ENCODE measurements at places on chromosomes 6 and 20.

- DNase-seq: no peak
These were observed 114.7 kb upstream of the AFDN start for GRCh38 chr6:167711768-167712730.

GRCh38 chr6:5107341-5107740, 22.2 kb downstream of the PPP1R3G start:
- no peak for DNase-seq

DNA sequence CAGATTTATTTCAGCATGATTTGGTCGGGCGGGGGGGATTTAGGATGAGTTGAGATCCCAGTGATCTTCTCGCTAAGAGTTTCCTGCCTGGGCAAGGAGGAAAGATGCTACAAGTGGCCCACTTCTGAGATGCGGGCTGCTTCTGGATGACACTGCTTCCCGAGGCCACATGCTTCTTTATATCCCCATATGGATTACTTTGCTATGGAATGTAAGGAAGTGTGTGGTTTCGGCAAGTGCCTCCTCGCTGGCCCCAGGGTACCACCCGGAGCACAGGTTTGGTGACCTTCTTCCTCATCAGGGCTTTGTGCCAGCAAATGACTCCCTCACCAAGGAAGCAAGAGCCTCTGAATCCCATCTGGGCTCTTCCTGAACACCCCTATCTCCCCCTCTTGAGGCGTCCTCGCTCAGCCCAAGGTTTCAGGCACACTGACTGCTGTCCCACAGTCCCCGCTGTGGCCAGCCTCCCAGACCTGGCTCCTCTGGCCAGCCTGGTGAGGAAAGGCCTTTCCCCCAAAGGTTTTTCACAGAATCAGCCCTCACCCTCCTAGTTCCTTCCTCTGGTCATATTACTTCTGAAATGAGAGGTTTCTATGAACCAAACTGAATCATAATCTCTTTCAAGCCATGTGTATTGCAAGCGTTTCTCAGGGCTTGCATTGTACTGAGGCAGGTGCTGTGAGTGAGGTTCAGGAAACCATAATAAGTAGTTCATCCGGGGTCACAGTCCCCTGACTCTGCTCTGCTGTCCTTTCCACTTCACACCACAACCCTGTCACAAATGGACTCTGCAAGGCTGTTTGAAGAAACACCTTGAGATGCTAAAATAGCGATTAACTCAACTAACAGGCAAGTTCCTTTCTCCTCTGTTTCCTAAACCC, 41.7 kb upstream of the IL17A start:
- DNase-seq: no peak

DNA sequence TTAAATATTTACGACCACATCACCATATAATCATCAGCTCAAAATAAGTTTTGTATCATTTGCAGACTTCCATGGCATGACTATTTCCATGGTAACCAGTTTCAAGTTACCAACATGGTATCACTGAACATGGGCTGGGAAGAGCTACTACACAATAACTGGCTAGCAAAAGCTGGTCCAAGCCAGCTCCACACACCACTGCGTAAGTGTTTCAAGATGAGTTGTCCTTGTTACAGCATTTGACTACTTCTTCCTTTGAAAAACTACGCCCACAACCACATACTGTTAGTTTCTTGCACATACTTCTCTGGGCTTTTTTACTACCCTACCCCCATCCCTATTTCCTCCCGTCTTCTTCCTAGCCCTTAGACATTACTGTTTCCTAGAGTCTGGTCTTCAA, 8.5 kb downstream of the CD164 start:
- no peak for DNase-seq

- peak; percentile 33 for DNase-seq
These were observed 62.2 kb downstream of the FILIP1 start for GRCh38 chr6:75431379-75431778.

DNA sequence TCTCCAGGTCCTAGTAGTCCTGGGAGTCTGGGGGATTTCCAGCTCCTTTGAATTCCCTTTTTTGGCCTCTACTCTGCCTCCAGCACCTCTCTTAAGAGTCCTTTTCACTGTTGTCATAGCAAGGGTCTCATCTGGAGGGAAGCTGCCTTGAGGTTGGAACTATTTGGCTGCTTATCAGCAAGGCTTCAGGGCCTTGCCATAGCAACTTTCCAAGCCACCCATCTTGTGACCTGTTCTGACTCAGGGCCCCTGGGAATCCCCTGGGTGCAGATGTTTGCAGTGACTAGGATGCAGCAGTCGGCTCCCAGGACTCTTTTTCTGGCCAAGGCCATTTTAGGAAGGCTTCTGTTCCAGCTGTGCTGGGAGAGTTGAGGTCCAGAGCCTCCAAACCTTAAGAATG, 12.4 kb downstream of the PKIG start:
- DNase-seq: peak; percentile 33

GRCh38 chr6:119669221-119669620, 319.7 kb upstream of the MAN1A1 start:
- DNase-seq: peak; percentile 3

GRCh38 chr6:33604941-33605854, 15.9 kb upstream of the ITPR3 start:
- DNase-seq: no peak

DNA sequence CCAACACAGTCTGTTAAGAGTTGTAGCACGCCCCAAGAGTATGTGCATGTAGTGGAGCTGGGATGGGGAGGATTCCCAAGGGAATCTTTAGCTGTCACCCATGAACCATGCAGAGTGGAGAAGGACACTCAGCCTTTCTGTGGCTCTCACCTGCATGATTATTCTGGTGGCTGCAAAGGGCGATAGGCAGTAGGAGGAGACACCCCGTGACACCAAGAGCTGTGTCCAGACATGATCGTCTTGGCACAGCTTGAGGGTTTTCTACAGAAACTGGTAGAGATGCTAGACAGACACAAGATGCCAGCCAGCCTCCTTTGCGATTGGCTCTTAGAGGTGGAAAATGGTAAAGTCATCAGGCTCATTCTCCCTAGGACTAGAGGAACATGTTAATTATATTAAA, 3.1 kb upstream of the CSE1L start:
- DNase-seq: no peak

DNA sequence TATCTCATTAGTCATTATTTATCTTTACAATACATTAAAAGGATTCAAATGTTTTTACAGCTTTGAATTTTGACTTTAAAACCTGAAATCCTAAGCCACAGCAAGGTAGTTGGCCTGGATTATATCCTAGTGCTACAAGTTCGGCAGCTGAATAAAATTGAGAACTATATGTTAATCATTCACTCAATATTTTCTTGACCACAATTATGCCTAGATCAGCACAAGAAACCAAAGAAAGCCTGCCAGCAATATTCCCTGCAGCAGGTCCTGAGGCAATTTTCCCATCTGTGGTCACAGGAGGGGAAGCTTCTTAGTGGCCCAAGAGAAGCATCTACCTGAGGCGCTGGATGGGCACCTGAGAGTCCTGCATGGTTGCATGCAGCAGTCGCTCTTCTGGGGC, 183.5 kb downstream of the GMDS start:
- DNase-seq: no peak

DNA sequence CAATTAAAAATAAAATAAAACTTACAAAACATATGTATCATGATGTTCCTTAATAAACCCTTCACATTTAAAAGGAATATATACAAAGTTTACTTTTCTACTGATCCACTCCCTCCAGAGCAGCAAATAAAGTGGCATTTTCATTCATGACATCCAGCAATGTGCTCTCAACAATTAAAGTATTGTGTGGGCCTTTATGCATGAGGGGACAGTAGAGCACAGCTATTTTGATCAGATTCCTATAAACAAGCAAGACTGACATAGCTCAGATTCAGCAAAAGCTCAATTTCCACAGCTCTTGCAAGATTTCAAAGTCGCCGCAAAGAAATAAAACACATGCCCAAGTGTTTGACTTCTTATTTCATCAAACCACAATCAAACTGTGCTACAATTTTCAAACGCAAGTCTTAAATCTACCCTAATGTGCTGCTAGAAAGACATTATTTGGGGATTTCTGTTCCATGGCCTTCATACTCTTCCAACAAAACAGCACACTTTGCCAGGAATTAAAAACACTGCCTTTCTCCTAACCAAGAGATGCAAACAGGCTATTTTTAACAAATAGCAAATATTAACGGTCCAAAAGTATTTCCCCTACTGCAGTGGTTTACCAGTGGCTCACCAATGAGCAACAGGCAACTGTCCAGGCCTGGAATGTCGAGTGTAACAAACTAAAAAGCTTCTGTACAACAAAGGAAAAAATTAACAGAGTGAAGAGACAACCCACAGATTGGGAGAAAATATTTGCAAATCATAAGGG, 52.3 kb downstream of the MBOAT1 start:
- no peak for DNase-seq

GRCh38 chr6:106086814-106087175, 659 bp downstream of the PRDM1 start:
- DNase-seq: no peak

GRCh38 chr6:107401573-107401972, 57.8 kb downstream of the PDSS2 start:
- DNase-seq: no peak

DNA sequence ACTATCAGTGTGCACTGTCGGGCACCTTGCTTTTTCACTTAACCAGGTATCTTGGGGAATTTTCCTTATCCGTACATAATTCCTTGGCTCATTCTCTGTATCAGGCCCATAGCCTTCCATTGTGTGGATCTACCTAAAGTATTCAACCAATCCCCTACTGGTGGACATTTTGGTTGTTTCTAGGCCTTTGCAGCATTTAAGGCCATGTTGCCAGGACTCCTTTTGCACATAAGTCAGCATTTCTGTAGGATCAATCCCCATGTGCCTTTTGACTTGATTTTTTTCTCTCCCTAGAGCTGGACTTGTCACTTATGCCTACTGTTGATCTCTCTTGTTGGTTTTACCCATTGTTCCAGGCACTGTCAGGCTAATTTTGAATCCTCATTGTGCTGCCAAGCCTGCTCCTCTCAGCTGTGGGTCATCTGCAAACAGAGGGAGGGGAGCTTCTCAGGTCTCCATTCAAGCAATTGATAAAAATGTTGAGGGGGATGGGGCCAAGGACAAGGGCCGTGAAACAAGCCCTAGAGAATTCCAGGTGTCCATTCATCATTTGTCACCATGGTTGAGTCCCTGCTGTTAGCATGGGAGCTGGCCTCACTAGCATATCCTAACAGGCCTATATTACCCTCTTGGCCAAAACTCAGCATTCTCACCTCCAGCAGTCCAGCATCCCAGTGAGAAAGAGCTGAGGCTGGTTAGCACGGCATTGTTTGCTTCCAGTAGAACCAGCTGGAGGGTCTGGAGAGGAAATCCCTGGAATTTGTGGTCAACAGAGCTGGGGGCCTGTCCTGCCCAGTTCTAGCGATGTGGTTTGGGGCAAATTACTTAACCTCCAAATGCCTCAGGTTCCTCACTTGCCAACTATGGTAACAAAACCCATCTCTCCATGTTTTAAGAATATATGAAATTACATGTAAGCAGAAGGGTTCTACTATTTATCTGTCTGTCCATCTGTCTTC, 178.4 kb downstream of the MRPL14 start:
- no peak for DNase-seq

DNA sequence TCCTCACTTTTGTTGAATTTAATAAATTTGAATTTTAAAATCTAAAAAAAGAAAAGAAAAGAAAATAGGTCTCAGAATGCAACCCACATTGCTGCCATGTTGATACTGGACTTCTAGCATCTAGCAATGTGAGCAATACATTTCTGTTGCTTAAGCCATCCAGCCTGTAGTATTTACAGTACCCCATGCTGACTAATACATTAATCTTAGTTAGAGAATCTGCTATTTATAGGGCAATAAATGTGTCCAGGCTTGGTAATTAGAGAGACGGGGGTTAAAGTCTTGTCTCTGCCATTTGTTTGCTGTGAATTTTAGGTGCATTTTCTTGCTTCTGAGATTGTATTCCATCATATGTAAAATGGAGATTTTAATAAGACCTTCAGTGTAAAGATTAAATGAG, 471.3 kb downstream of the DHX35 start:
- no peak for DNase-seq

- peak; percentile 77 for DNase-seq
These were observed at the start of gene FBXO30 for GRCh38 chr6:145814501-145815308. Gene FBXO30, minus strand, starts transcription at chr6:145814795. Its CDS starts 8,390 bp downstream, at chr6:145806405.

- DNase-seq: no peak
These were observed 66.7 kb downstream of the MYO6 start for GRCh38 chr6:75815756-75816155.

GRCh38 chr6:148249160-148249559, 93.5 kb upstream of the SASH1 start:
- DNase-seq: no peak

- no peak for DNase-seq
These were observed 3.3 kb downstream of the ANKRD6 start for GRCh38 chr6:89436226-89436625.

DNA sequence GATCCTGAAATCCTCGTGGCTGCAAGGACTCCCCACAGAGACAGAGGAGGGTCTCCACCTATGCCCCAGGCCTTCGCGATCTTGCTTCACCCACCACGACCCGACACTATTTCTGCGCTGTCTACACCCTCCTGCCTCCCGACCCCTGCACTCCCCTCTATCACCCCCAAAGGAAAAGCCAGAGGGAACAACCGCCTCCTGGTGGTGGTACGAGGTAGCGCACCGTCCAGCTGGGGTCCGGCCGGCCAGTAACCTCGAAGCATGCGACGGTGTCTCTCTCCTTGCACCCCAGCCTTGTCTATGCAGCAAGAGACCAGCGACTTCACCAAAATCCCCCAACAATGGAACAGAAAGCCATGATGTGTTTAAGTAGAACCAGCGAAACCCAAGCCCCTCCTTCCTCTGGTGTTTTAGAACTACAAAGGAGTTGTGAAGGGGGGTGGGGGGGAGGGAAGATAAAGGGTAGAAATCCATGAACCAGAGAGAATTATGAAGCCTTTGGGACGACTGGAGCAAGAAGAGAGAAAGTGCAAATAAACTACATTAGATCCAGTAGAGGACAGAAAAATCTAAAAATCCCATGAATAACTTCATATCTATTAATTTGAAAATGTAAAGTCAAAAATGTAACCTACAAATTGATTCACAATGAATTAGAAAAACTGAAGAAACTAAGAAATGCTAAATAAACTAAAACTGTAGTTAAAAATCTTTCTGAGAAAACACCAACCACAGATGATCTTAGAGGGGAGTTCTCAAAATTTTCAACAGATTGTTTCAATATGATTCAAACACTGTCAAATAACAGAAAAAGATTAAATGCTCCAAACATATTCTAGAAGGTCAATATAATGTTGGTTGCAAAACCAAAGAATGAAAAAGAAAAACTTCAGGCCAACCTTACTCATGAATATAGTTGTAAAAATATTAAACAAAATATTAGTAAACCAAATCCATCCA, 168.0 kb downstream of the CDK19 start:
- no peak for DNase-seq

DNA sequence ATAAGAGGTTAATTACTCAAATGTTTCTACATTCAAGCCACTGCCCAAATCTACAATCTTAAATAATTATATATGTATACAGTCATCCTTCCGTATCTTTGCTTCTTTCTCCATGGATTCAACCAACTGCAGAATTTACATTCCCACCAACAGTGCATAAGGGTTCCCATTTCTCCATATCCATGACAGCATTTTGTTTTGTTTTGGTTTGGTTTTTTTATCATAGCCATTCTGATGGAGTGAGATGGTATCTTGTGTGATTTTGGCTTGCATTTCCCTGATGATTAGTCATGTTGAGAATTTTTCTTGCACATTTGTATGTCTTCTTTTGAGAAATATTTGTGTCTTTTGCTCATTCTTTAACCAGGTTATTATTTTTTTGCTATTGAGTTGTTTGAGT, 198.5 kb downstream of the C6orf118 start:
- DNase-seq: peak; percentile 21
